ENCODE measurements at places on chromosomes 6 and 20.
A peak's percentile ranks its signal among the peaks of the same experiment; 100 is the strongest.

- no peak for DNase-seq
These were observed 14.4 kb upstream of the PGK2 start for GRCh38 chr6:49801525-49801924.

DNA sequence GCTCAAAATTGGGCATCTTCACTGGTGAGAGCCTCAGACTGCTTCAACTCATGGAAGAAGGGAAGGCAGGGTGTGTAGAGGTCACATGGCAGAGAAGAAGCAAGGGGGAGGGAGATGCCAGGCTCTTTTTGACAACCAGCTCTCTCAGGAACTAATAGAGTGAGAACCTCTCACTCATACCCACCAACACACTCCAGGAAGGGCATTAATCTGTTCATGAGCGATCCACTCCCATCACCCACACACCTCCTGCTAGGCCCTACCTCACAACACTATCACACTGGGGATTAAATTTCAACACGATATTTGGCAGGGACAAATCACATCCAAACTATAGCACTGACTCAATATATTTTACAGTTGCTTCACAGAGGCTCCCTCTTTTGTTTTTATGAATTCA lies 2.0 kb downstream of the MSH5 start:
- DNase-seq = no peak

- DNase-seq = no peak
These were observed 49.2 kb downstream of the FYN start for GRCh38 chr6:111823831-111824607.

DNA sequence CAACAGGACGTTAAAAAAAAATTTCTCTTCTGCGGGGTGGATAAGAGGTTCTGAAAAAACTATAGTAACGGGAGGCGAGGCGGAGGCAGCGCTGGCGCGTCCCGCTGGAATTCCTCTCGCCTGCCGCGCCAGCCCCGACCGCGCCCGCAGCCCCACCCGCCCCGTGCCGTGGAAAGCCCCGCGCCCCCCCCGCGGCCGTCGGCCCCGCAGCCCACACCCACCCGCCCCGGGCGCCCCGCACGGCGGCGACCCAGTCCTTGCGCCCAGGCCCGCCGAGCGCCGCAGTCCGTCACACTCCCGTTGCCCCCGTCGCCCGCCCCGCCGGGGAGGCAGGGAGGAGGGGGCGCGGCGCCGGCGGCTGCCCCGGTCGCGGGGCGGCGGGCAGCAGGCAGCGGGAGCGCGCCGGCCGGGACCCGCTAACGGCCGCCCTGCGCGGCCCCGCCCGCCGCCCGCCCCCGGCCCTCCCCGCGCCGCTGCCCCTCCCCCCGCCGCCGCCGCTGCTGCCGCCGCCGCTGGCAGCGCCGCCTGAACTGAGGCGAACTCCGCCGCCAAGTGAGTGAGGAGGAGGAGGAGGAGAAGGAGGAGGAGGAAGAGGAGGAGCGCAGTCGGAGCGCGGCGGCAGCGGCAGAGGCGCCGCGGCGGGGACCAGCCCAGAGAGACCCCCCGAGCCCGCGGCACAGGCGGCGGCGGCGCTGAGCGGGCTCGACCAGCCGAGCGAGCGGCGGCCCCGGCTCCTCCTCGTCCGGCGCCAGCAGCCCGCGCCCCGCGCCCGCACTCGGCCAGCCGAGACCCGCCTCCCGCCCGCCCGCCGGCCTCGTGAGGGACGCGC lies at the start of gene QKI:
Gene QKI (plus strand): TSS at position 602 of the 829 bp plus-strand sequence. CDS start 476 bp downstream, outside the sequence.
- peak; percentile 70 for DNase-seq

- DNase-seq = peak; percentile 71
These were observed 30.0 kb upstream of the CHMP4B start for GRCh38 chr20:33781133-33781532.

DNA sequence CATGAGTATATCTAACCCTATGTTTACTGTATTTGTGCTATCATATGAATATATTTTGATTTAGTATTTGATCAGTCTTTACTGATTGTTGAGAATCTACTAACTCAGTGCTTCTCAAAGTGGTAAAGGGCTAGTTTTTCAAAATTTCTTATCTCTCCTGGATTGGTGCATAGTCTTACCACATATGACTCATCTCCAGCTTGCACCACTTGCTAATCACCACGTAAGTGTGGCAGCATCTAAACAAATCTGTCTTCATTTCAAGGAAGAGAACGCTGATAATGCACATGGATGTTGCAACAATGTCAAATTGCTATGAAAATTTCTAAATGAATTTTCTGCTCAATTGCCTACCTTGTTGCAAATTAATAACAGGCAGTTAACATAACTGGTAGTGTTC lies 299.5 kb downstream of the PAX1 start:
- DNase-seq = no peak

- DNase-seq = no peak
These were observed 150.9 kb downstream of the PREX1 start for GRCh38 chr20:48676795-48677460.

- no peak for DNase-seq
These were observed 174.5 kb downstream of the SOX4 start for GRCh38 chr6:21767891-21768648.

DNA sequence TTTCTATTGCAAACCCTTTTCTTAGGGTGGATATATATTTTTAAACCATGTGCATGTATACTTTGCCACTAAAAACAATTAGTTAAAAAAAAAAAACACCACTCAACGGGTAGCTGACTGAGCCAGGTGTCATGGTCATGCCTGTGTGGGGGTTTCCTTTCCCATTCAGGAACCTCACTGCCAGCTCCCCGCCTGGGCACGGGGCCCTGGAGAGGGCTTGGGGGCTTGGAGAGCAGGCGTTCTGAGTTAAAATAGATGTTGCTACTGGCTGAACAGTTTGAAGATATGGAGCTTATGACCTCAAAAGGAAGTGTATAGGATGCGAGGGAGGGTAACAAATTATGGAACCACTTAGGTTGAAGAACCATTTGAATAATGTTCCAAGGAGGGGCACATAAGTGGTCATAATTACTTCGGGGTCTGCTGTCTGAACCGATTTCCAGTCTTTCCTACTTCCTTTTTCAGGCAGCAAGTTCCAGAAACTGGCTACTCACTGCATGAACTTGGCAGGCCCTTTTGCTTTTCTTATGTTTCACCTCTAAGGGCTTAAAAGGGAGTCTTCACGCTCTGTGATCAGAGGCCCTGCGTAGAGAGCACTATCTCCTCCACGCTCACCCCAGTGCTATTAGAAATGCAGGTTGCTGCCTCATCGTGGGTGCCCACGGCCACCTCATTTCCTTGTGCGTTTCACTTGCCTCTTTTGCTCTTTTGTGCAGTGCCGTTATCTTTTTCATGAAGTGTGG lies 9.9 kb downstream of the STX16 start:
- peak; percentile 57 for DNase-seq

DNA sequence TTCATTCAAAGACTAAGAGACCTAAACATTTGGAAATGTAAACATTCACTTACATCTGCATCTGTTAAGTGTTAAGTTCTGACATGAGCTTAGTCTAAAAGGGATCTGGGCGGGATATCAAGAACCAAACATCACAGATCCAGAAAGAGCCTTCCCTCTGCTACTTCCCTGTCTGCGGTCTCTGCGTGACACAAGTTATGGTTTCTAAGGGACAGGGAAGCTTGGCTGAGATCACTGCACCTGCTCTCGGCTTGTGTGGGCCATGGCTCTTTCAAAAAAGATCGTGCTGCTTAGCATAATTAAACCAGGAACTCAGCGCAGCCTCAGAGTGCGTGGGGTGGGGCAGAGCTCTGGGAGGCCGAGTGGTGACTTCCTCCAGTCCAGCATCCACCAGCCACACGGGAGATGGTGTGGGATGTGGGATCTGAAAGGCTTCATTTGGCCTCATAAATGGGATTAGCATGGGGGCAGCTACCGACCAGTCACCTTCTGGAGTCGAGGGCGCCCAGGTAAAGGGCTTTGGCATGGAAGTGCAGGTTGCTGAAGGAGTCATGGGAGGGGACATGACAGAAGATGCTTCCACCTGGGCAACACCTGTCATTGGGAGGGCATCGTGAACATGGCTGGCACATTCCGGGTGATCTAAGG lies 16.7 kb upstream of the RAMACL start:
- DNase-seq = no peak

- no peak for DNase-seq
These were observed 39.2 kb upstream of the CDKN1A start for GRCh38 chr6:36639171-36639808.

DNA sequence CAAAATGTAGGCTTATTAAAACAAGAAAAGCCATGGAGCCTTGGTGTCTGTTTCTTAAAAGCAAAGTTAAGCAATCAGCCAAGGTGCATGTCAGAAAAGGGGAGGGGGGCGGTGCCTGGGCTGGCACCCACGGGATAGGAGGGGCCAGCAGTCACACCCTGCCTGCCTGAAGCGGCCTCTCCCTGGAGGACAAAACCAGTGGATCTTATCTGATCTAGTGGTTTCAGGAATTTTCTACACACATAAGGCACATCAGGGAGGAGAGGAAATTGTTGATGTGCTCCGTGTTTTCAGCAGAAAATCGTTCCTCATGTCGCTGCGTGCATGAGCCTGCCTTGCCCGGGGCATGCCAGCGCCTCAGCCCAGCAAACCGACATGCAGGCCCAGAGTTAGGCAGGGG lies 276.4 kb downstream of the TAF4 start:
- DNase-seq = peak; percentile 98

DNA sequence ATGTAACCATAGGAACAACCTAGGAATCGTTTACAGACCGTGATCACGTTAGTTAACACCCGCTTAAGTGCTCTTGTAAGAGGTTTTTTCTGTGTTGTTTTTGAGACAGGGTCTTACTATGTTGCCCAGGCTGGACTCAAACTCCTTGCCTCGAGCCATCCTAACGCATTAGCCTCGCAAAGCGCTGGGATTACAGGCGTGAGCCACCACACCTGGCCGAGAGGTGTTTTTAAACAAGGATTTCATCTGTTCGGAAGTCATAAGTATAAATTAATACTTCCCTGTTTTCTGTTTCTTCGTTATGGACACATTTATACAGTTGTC lies 727 bp downstream of the MRS2 start:
- no peak for DNase-seq

- DNase-seq = no peak
These were observed 192.0 kb upstream of the PLN start for GRCh38 chr6:118356054-118356453.

- no peak for DNase-seq
These were observed 13.4 kb upstream of the GHRH start for GRCh38 chr20:37274851-37275524.

GRCh38 chr6:149545258-149545753 lies 537 bp downstream of the PPIL4 start:
- no peak for DNase-seq

GRCh38 chr6:75296811-75297779 lies 12.5 kb upstream of the TMEM30A start:
- no peak for DNase-seq

GRCh38 chr6:15994814-15995459 lies 133.9 kb upstream of the MYLIP start:
- no peak for DNase-seq

Data from RWPE2 (cell line).